ENCODE measurements at places on chromosomes 11 and 22.

DNA sequence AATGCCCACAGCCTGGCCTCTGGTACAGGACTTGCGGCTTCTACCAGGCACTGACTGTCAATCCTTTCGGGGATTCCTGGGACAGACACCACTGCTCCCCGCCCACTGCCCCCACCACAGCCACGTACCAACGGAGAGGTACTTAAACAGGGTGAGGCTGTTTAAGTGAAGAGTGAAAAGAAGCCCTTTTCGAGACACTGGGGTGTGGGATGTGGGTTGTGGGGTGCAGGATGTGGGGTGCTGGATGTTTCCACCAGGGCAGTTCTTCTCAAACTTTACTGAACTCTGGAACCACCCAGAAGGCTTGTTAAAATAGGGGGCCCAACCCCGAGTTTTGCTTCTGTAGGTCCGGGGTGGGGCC lies 34.2 kb upstream of the PRR5 start:
- no peak for DNase-seq

DNA sequence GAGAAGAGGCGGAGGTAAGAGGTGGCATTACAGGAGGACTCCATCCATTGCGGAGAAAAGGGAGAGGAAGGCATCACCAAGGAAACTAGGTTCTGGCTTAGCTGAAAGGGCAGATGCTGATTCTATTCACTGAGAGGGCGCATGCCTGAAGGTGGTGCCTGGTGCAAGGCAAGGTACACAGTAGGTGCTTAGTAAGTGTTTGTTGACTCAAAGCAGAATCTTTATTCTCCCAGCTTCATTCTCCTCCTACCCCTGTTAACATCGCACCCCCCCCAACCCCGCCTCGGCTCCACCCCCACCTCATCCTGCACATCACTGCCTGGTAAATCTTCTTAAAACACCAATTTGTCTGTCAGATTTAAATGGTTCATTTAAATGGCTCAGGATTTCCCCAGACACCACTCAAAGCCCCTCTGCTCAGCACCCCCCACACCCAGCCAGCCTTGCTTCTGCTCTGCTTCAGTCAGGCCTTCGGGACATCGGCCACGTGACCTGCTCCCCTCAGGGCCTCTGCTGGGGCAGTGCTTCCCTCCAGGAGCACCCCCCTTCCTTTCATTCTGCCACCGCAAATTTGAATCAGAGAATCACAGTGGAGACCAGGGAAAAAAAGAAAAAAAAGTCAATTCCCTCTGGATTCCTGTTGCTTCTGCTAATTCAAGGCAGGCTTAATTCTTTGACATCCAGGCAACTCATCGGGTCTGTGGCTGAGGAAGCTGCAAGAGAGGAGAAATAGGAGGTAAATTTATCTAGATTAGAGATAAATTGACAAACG lies 17.8 kb upstream of the RCN1 start:
- DNase-seq: no peak

DNA sequence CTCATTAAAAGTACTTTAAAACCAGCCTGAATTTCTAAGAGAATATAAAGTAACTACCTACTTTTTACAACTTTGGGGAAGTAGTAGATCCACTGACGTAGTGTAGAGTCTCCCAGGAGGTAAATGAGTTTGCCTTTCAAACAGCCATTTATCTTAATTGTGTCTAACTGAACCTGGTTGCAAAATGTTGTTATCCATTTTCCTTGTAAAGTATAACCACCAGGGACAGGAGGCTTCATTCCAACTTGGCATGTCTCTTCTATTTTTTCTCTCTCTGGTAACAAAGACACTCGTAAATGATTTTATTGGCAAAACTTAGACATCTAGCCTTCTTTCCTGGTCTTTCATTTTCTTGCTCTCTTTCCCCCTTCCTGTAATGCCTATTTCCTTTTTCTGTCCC lies 36.9 kb downstream of the NXPE1 start:
- DNase-seq: no peak

DNA sequence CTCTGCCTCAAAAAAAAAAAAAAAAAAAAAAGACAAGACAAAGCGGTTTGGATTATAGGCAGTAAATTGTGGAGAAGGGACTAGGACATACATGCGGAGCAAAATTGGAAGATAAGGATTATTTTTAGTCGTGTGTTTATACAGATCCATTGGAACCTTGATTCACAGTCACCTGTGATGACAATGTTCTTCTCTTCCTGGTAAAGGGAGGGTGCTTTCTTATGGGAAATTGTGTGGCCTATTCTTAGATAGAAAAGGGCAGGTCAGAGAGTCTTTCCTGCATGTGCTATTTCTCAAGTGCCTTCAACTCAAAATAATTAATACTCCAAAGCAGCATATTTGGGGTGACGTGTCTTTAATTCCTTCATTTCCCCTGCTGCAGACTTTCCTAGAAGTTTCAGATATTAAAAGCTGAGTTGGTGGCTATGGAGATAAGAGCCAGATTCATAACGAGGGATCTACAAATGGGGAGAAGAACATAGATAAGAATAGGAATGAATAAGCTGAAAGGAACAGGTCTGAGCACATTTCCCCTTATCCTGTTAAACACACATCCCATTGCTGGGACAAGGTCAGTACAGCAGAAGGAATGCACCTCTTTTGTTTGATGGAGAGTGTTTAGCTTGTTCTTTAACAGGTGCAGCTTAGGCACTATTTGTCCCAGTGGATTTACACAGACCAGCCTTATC lies 22.5 kb downstream of the GSTT2B start:
- DNase-seq: no peak

- no peak for DNase-seq
These were observed 32.4 kb downstream of the PIK3IP1 start for GRCh38 chr22:31259798-31260473.

- DNase-seq: no peak
These were observed 19.5 kb downstream of the ADAMTS8 start for GRCh38 chr11:130408901-130409300.

DNA sequence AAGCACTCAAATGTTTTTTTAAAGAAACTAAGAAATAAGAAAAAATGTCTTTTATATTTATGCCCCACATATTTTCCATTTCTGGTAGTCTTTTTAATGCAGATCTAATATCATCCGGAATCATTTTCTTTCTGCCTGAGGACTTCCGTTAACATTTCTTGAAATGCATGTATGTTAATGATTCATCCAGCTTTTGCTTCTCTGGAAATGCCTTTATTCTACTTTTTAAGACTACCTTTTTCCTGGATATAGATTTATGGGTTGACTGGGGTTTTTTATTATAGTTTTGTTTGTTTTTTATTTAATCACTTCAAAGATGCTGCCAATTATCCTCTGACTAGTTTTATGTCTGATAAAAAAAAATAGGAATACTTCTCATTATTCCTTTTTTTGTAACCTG lies 57.1 kb upstream of the LDLRAD3 start:
- DNase-seq: no peak

DNA sequence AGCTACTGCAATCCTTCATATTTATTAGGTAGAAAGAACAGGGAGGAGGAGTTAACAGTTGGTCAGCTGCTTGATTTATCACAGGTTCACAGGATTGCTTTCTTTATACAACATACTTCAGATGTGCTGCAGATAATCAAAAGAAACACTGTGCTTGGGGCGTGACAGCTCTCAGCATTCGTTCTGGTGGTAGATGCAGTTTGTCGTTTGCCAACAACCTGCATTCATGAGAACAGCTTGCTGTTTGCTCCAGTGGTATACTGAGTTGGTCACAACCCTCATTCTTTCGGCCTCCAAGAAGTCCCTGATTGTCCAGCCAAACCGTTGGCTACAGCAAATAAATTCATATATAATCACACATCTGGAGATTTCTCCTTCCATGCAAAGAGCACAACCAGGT lies 120.5 kb downstream of the ZNF280B start:
- DNase-seq: no peak

DNA sequence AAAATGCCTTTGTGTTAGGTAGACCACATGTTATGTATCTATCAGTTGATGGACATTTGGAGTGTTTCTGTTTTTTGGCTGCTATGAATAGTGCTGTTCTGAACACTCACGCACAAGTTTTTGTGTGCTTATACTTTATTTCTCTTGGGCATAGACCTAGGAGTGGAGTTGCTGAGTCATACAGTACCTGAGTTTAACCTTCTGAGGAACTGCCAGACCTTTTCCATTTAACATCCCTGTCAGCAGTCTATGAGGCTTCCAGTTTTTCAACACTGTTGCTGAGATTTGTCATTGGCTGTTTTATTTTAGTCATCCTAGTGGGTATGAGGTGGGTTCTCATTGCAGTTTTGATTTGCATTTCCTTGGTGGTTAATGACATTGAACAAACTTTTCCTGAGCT lies 4.4 kb downstream of the CTTN start:
- DNase-seq: no peak

DNA sequence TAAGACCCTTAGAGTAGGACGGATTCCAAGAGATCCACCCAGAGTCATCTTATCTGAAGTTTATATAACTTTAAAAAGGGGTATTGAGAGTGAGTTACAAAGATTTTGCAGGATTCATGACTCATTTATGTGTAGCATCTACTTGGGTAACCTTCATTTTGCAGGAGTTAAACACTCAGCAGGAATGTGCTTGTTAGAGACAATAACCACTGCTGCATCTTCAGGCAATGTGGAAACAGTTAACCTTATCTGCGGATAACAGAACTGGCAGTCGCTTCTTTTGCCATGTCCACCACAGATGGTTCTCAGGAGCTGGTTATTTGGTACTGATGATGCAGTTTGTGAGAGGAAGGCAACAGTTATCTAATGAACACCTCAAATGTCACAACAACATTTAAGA lies 417.9 kb upstream of the DDI1 start:
- DNase-seq: no peak

- peak; percentile 54 for DNase-seq
These were observed 1.2 kb upstream of the TYMP start for GRCh38 chr22:50530877-50531545.

DNA sequence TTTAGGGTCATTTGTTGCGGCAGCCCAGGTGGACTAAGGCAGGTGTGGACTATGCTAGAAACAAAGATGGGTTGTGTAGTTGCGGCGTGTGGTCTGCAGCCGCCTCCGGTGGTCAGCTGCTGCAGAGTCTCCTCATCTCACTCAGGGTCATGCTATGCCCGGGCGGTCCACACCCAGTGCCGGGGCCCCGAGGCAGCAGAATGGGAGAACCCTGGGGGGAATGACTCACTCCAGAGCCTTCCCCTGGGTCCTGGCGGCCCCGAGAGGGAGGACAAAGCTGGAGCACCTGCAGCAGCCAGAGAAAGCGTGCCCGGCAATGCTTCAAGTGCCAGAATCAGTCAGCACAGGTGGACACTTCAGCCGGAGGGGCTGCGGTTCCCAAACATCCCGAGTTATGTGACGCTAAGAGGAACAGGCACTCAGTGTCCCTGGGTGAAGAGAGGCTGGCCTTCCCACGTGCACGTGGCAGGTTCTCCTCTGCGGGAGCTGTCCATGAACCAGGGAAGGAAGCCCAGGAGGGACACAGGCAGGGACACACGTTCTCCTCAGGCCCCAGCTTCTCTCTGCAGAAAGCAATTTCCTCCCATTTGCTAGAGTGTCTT lies 289.6 kb upstream of the B3GAT1 start:
- DNase-seq: no peak

DNA sequence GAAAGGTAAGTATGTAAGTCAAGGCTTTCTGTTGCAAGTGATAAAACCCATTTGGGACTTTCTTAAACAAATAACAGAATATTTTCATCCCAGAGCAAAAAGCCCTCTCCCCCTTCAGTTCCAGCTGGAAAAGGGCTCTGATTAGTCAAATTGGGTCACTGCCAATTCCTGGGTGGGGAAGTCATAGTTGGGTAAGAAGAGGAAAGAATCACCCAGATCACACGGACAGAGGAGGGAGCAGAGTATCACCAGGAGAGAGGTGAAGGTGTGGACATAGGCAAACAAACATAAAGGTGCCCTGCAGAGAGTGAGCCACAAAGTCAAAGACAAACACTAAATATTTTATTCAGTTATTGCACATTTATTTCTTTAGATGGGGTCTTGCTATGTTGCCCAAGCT lies 36.3 kb upstream of the SORL1 start:
- no peak for DNase-seq

DNA sequence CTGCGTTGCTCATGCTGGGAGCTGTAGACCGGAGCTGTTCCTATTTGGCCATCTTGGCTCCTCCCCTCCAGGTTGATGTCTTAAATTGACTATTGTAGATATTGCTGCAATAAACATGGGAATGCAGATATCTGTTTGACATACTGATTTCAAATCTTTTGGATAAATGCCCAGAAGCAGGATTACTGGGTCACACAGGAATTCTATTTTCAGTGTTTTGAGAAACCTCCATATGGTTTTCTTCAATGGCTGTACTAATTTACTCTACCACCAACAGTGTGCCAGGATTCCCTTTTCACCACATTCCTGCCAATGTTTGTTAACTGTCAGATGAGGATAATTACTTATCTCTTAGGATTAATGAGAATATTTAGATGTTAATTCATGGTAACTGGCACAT lies 467.0 kb downstream of the LUZP2 start:
- no peak for DNase-seq

DNA sequence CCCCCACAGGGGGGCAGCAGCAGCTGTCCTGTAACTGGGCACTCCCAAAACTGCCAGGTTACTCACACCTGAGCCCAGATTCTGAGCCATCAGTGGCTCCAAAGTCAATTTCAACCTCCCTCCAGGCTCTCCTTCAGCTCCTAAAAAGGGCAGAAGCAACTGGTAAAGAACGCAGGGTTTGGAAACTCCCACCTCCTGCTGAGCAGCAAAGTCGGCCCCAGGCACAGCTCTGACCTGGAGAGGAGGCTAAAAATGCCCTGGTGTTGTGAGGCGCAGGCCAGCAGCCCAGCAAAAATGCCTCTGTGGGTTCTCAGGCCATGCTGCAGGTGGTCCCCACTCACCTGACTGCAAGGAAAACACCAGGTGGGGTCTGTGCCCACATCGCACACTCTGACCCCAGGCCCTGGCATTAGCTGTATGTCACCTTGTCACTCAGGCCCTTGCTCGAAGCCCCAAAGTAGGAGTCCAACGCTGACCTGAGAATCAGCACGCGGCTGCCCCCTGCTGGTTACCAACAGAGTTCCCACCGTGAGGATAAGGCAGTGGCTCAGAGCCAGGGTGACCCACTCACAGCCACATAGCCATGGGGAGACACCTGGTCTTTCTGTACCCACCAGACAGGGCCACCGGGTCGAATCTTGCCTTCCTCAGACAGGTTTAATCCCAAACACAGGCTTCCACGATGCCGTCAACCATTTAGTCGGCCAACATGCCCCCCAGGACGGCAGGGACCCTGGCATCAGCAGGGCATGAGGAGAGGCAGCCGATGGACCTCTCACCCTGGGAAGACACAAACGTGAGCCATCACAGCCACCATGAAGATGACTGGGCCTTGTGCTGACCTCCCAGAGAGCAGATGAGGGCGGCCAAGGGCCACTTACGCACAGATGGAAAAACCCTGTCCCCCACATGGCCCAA lies 11.1 kb downstream of the POLR3H start:
- peak; percentile 7 for DNase-seq

- DNase-seq: no peak
These were observed 681.9 kb downstream of the NTM start for GRCh38 chr11:132052342-132052741.

GRCh38 chr22:24515027-24515338 lies 19.9 kb downstream of the UPB1 start:
- no peak for DNase-seq

DNA sequence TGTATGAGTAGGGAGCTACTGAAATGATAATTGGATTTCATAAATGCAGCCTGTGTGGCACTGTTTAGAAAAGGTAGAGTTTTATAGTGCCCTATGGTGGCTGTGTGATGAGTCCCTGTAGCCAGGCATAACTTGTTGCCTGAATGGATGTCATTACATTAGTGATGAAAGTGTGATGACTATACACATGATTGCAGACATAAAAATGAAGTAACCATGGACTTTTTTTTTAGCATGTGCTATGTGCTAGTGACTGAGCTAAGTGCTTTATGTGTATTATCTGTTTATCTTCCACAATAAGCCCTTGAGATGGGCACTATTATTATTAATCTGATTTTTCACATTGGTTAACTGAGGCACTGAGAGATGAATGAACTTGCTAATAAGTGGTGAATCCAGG lies 13.5 kb upstream of the GRAMD1B start:
- DNase-seq: no peak
